Hindlimb muscle (tissue), 1 donor: ENCODE measurements at places on chromosomes 6 and 20. TPM values are rescaled to one million over a fixed set of nuclear protein-coding genes. Genes with fewer than 3 reads are reported as not detected.

DNA sequence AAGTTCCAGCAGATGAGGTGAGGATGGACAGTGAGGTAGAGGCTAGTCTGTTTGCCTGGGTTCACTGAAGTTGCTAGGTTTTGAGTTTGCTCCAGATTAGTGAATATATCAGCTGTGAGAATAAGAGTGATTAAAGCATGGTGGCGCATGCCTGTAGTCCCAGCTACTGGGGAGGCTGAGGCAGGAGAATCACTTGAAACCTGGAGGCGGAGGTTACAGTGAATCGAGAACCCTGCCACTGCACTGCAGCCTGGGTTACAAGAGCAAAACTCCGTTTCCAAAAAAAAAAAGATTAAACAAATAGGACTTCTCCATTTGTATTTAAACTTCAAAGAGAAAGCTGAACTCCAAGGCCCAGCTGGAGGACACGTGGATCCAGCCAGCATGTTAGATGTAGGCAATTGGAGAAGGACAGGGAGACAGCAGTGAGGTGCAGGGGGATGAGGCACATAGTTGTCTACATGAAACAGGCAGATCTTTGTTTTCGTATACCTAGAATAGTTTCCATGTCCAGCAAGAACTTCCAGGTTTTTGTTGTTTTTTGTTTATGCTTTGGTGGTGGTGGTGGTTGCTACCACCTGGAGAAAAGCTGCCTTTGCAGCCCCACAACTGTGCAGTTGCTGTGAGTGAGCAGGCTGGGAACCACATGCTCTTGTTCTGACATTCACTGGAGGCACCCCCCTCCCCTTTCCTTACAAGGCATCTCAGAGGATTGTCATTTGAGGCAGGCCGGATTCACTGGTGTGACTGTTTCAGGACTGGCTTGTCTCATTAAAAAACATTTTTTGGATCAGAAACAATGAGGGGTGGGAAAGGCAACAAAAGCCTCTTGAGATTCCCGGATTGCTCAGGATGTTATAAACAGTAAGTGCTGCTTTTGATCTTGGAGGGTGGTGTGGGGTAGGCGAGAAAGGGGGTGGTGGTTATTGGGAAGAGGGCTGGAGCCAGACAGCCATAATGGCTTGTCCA, 72.3 kb downstream of the JARID2 start:
- no peak for DNase-seq

GRCh38 chr6:3568396-3569082, 111.7 kb upstream of the SLC22A23 start:
- no peak for DNase-seq

DNA sequence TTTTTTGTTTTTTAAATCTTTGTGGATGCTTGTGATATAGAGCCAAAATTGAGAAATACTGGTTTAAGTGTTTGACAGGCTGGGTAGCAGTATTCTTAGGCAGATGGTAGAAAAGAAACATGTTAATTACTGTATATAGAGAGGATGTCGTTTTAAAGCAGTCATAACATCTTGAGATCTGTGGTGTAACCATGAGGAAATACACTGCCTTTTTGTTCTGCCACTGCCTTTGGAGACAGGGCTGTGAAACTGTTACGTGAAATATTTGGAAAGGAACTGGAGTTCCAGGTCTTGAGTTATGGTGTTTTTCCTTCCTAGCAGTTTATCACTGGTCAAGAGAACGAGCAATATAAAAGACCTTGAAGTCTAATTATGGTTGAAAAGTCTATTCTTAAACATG, 19.5 kb downstream of the STXBP5 start:
- no peak for DNase-seq

- no peak for DNase-seq
Observed at GRCh38 chr6:71091167-71091566, 134.3 kb upstream of the B3GAT2 start.

The OPN5 gene
- 0.32 TPM for polyA plus RNA-seq

The HSF2 gene
- 27.1 TPM for polyA plus RNA-seq

The MAFB gene
- polyA plus RNA-seq, result 13.4 TPM

The PPP1R3G gene
- 1.9 TPM for polyA plus RNA-seq
